ENCODE measurements at places on chromosomes 13 and 19.

DNA sequence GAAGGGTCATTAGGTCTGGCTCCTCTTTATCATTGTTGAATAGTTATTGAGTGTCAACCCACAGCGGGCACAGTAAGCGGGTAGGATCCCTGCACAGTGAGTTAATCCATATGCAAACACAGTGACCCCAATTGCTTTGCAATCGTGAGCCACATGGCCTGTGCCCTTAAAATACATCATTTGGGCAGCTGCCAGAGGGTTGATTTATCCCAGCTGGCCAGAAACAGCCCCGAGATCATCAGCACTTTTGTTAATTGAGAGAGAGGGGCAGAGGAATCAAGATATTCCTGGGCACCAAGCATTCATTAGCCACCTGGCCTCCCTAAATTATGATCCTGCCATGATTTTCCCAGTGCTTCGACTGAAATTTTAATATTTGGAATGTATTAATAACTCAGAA lies 9.8 kb upstream of the CNMD start:
- DNase-seq: no peak

- no peak for DNase-seq
These were observed 210.9 kb downstream of the SHISA2 start for GRCh38 chr13:25840931-25841330.

DNA sequence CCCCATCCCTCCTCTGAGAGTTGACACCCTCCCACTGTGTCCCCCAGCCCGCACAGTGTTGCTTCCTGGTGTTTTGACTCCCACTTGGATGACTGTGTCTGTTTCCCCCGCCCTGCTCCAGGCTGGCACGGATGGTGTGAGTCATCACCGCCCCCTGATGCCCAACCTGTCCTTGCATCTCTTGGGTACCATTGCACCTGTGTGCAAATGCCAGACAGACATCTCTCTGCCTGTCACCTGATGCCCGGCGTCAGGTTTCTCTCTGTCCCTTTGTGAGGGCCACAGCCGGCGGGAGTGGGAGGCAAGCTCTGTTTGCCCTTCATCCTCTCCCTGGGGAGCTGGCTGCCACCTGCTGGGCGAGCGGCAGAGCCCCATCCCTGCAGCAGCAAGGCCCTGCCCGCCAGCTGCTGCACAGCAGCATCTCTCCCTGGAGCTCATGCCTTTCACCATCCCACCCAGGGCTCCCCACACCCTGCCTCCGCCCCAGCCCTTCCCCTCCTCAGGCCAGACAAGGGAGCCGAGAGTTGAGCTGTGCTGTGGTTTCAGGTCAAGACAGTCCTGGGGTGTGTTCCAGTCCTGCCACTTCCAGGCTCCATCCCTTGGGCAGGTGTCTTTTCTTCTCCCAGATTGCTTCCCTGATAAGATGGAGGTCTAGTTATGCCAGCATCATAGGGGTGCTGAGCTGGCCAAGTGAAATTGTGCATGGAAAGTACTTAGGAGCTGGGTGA lies 29.7 kb downstream of the NKPD1 start:
- peak; percentile 28 for DNase-seq

DNA sequence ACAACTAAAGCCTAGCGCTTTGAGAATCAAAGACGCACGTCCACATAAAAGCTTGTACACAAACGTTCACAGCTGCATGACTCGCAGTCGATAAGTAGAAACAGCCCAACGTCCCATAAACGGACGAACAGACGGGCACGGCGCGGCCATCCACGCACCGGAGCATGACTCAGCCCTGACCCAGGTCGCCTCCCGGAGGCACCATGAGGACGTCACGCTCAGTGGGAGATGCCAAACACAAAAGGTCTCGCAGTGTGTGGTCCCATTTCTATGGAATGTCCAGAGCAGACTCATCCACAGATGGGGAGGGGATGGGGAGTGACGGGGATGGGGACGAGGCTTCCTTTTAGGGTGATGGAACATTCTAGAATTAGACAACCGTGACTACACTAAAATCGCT lies 9.4 kb downstream of the POLRMT start:
- peak; percentile 98 for DNase-seq

- no peak for DNase-seq
These were observed 2.1 kb upstream of the GNA15 start for GRCh38 chr19:3133793-3134116.

DNA sequence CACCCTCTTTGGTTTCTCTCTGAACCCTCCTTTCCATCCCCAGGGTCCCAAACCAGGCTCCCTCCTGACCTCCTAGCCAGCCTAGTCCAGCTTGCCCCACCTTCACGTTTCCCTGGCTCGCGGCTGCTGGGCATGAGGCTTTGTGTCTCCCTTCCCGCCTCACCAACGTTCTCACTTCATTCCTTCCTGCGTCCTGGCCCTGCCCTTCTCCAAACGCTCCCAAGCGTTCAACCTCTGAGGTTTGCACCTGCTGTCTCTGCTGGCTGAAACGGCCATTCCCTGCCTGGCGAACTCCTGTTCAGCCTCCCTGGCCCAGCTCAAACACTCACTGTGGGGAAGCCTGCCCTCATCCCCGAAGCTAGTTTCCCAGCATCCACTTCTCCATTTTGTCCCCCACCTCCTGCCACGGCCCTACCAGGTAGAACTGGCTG lies 12.4 kb downstream of the EPS8L1 start:
- DNase-seq: no peak

GRCh38 chr19:4533835-4534424 lies 1.1 kb downstream of the PLIN5 start:
- DNase-seq: no peak

DNA sequence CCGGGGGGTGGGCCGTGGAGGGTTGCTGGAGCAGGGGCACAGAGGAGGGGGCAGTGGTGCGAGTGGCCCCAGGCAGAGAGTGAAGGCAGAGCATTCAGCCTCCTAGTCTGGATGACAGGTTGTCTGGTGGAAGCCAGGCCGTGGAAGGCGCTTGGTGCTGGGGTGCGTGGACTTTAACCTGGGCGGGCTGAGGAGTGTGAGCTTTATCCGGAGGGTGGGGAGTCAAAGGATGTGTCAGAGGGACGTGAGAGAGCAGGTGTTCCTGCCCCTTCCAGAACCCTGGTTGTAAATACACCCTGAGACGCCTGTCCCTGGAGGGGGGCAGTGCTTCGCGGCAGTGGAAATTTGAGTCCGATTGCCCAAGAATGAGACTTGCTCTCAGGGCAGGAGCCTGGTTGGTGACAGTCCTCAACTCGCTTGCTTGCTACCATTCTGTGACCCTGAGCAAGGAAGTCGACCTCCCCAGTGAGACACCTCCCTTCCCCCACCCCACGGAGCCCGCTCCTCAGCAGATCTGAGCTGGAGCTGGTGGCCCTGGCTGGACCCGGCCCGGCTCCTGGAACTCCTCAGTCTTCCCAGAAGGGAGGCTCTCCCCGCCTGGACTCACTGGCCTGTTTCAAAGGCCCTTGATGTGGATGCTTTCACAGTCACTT lies 2.3 kb downstream of the SPPL2B start:
- no peak for DNase-seq

DNA sequence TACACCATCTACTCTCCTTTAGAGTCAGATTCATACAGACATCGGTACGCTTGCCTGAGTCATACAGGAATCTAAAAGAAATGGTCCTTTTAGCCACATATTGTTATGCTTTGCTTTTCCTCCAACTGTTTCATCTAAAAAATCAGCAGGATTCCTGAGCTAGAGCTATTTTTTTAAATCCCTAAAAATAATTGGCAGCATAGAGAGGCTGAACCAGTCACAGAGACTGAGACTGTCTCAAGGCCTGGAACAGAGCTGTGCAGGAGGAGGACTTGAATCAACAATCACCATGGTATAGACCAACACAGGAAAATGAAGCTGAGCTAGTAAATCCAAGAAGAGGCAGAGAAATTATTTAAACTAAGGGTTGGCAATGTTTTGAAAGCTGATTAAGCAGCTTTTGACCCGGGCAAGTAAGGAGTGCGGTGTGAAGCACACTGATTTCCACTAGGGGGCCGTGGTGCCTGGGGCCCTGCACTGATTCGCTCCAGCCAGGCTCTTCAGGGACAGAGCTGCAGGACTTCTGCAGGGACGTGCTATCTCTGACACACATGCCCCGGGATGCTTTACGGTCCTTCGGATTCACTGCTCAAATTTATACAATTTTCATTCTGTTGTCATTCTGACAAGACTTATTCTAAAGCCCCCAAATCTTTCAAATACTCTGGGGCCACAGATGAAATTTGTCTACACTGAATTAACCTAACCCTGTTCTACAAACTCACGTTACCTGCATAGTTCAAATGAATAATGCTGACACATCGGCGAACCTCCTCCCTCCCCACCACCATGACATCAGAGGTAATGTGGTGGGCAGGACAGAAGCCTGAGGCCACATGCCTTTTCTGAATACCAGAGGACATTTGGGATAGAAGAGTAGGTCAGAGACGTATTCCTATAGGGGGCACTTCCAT lies 87.6 kb upstream of the SLC15A1 start:
- peak; percentile 63 for DNase-seq

DNA sequence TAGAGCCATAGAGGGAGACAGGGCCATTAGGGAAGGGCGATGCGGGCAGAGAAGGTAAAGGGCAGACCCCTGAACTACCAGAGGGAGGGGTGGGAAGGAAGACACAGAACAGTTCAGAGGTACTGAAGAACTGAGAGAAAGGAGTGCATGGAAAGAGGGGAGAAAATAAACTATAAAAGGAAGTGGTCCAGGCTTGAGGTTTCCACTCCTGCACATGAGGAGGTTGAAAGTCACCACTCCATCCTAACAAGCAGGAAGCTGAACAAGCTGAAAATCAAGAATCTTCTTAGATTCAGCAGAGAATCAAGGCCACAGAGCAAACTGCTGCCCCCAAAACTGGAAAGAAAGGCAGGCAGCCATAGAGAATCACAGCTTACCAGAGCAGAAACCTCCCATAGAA lies 45.1 kb downstream of the MIPEP start:
- DNase-seq: no peak

GRCh38 chr13:98285852-98286594 lies 109.0 kb upstream of the RNF113B start:
- no peak for DNase-seq

DNA sequence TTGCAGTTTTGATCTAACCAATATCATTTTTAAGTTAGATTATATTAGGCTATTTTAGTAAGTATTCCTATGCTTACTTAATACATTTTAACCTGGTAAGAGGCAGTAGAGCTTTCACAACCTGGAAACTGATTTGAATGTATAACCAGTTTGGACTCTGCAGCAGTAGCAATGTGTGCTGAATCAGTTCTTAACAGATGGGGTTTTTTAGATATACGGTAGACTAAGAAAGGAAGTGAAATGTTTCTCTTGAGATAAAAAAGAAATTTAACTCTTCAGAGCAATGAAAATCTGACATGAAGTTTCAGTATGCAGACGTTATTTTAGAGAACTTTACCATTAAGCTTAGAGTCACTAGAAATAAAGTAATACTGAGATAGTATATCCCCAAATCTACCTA lies 2.7 kb downstream of the NBEA start:
- DNase-seq: no peak

DNA sequence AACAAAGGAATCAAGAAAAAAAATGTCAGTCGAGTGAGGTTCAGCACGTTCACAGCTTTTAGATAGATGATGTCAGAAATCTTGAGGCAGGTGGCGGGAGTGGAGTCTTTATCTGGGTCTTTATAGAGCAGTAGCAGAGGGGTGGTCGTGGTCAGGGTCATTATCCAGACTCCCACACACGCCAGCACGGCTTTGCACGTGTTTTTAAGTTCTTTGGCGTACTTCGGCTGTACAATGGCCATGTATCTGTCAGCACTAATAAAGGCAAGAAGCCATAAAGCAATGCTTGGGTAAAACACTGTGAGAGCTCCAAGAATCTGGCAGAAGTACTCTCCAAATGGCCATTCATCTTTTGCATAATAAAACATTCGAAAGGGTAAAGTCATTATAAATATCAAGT lies 2.9 kb downstream of the GPR18 start:
- DNase-seq: no peak

DNA sequence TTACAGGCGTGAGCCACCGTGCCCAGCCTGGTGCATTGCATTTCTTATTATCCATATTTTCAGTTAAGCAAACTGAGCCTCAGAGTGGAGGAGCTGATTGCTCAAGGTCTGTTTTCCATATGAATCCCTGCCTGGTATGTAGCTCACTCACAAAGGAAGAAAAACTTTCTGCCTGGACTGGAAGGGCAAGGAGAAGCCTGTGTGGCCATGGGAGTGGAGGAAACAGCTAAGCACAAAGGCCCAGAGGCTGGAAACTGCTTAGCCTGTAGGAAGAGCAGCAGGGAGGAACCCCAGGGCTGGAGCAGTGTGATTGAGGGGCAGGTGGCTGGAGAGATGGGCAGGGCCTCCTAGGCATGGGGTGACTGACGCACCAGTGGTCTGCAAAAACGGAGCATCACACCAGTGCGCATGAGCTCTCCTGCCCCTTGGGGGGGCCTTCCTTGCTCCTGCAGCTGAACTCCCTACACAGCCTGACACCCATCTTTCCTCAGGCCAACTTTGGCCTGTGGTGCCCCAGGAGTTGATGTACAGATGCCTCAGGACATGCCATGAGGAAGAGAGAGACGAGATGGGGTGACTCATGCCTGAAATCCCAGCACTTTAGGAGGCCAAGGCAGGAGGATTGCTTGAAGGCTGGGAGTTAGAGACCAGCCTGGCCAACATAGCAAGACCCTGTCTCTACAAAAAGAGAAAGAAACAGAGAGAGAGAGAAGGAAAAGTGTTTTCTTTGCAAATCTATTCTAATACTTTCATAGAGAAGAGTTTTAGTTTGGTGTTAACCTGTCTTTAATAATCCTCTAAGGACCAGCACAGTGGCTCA lies 2.8 kb upstream of the HNRNPM start:
- DNase-seq: no peak

DNA sequence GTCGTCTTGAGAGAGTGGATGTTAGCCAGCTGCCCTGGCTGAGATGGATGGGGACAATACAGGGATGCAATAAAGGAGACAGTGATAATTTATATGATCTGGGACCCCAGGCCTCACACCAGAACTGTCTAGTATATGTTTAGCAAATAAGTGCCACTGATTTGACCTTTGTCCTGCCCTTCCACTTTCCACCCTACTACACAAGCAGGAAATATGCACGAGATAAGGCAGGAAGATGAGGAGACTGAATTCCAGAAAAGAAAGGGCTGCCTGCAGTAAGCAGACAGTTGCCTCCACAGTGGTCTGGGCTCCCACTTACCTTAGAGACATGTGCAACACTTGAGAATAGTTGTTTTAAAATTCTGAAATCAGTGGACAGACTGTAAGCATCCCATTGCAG lies 80.2 kb upstream of the ZNF91 start:
- DNase-seq: no peak

DNA sequence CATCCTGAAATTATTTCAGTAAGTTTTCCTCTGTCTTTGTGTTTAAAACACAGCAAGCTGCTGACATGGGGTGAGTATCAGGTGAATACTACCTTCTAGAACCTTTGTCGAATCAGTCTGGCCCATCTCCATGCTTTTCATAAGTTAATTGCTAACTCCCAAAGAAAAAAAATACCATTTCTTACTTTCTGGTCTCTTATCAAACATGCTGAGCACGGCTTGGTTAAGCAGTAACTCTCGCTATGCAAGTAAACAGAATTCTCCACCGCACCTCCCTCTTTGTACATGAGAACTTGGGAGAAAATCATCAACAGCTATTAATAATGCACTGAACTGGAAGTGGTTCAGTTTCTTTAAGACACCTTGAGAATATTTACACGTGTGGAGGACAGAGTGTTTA lies 88.6 kb downstream of the FGF9 start:
- no peak for DNase-seq

- no peak for DNase-seq
These were observed 108.3 kb downstream of the SACS start for GRCh38 chr13:23325191-23325590.
